ENCODE measurements at places on chromosomes 2 and 18.
A peak's percentile ranks its signal among the peaks of the same experiment; 100 is the strongest.

DNA sequence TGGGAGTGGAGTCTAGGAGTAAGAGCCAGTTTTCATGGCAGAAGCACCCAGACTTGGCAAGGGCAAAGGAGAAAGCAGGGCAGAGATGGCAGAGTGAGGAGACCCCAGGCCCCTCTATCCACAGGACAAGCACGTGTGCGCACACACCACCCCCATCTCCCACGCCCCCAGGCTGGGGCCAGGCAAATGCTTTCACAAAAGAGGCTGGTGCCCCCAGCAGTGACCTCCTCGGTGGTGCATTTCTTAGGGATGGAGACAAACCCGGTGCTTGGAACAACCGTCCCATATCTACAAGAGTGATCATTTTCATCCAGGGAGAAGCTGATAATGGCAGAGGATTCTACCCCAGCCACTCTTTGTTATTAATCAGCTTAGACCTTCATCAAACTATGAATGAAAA is 62.0 kb downstream of the KCNF1 start:
- DNase-seq: peak; percentile 2

GRCh38 chr2:142885543-142885942 is 8.1 kb downstream of the KYNU start:
- no peak for DNase-seq

- no peak for DNase-seq
Measured at GRCh38 chr2:64295326-64296139, 151.3 kb upstream of the PELI1 start.

DNA sequence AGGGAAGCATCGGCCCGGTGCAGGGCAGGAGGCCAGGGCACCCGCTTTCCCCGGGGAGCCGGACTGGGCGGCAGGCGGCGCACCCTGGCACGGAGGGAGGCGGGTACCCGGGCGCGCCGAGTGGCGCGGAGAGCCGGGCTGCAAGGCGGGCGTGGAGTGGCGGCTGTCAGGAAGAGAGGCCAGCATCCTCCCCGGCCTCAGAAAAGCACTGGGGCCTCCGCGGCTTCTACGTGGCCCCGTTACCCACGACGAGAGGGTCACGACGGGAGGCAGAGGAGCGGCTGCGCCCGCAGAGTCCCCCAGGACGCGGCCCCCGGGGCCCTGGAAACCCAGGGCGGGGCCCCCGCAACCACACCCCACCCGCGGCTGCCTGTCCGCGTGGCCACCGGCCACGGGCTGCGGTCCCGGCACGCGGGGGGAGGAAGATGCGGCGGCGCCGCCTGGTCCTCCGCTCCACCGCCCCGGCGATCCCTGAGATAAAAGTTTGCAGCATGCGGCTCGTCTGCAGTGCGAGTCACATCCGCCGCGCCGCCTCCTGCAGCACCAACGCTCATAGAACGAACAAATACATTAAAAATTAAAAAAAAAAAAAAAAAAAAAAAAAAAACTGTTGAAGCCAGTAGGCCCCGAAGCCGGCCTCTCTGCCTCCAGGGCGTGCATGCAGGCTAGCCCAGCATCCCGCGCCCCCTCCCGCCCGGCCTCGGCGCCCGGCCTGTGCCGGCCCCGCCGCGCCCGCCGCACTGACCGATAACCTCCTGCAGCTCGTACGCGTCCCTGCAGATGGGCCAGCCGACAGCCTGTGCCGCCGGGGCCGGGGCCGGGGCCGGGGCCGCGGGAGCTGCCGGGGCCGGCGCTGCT is 683 bp downstream of the STK39 start:
- DNase-seq: peak; percentile 73

DNA sequence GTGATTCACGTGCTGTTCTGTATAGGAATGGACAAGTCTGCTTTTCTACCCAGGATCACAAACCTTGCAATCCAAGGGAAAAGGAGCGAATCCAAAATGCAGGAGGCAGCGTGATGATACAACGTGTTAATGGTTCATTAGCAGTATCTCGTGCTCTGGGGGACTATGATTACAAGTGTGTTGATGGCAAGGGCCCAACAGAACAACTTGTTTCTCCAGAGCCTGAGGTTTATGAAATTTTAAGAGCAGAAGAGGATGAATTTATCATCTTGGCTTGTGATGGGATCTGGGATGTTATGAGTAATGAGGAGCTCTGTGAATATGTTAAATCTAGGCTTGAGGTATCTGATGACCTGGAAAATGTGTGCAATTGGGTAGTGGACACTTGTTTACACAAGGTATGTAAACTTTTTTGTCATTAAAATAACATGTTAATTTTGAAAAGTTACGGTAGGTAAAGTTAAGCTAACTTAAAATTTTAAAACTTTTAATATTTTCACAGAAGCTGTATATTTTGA is 33.0 kb downstream of the PPM1B start:
- DNase-seq: no peak

DNA sequence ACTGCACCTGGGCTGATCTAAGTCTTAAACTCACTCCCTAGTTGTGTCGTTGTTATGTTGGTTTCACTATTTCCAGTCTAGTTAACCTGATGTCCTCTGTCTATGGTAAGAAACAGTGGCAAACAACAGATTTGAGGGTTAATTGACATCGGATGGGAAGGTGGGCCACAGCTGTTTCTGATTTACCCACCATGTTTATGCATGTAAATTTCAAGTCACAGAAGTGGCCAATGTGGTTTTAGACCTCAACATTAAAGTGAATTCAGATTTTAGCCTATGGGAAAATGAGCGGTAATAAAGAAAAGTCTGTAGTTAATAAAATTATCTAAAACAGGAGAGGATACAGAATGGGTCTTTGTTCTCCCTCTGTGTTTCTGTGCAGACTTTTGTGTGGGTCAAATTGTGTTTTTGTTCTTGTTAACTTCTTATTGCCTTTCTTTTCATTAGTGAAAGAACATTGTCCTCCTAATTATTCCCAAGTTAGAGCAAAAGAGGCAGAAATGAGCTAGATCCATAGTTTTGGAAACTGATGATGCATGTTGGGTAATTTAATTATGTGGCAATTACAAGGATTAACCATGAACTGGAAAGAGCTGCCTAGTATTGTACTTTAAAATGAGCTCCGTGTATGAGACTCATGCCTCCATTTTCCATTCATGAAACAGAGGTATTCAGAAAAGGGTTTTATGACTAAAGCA is 83.2 kb downstream of the LAMA3 start:
- DNase-seq: no peak

- no peak for DNase-seq
Measured at GRCh38 chr18:59661891-59662701, 35.1 kb downstream of the CCBE1 start.

- DNase-seq: no peak
Measured at GRCh38 chr18:48848641-48849143, 102.1 kb downstream of the SMAD7 start.

DNA sequence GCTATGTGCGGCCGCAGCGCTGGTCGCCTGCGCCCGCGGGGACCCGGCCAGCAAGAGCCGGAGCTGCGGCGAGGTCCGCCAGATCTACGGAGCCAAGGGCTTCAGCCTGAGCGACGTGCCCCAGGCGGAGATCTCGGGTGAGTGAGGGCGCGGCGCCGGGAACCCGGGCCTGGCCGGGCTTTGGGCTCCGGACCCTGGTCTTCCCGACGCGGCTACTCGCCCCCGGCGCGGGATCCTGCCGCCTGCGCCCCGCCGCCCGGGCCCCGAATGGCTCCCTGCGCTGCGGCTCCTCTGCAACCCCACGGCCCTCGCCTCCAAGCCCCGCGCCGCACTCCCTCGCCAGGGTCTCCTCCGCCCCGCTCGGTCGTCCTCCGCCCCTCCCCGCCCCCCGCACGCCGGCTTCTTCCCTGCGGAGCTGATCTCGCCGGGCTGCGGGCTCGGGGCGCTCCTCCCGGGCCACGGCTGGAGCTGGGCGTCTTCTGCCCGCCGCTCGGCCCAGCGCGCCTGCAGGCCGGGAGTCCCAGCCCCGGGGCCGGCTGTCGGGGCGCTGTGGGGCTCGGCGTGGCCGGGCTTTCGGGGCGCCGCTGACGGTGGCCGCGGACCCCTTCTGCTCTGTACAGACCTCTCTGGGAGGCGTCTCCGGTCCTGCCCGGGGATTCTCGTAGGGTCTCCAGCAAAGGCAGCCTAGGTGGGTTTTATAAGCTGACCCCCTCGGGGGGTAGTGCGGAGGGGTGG is 652 bp downstream of the GPC1 start:
- peak; percentile 48 for DNase-seq

- no peak for DNase-seq
Measured at GRCh38 chr2:217929757-217930707, 72.8 kb downstream of the TNS1 start.

DNA sequence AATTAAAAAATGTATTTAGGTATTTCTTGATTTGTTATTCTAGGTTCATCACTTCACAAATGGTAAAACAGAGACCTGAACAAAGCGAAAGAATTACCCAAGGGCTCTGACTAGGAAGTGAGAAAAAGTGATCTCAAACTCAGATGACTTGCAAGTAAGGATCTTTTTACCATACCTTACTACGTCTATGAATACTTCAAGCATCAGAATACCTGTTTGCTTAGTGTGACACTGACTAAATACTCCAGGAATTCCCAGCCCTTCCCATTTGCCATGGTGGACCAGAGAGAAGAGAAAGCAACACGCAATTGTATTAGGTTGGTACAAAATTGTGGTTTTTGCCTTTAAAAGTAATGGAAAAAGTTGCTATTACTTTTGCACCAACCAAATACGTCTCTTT is 35.8 kb upstream of the FIGN start:
- DNase-seq: no peak

Data from left hindlimb (tissue), 1 donor.